Ascending aorta (tissue), 2 donors: ENCODE measurements at places on chromosomes 7 and 10.

DNA sequence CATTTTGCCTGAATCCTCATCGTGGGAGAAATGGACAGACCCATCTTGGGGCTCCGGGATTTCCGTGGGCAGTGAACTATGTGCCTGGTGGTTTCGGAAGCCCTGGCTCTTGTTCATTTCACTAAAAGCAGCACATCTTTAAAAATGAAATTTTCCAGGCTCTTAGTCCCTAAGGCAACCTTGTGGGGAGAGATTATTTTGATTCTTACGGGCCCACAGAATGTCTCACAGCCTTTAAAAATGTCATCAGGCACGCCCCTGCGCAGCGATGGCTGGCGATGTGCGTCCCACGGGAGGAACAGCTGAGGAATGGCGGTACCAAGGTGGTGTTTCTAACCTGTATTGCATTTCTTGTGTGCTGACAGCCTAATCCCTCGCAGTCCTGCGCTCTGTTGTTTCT is 189.7 kb downstream of the CCDC3 start:
- DNase-seq = no peak

GRCh38 chr10:119314061-119314460 is 106.7 kb downstream of the GRK5 start:
- no peak for DNase-seq

DNA sequence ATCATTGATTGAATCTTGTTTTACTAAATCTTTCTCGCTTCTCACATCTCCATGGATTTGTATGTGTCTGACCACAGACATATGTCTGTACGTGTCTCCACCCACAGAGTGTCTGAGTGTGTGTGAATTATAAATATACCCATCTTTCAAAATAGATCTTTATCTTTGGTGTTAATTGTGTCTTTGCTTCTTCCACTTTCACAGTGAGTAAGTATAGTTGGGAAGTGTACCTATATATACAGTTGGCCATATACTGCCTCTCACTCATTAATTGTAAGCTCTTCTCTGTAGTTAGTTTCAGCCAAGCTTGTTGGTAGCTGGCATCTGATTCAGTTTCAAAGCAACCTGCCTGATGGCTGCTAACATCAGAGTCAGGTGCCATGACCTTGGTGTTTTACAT is 18.4 kb downstream of the EEPD1 start:
- DNase-seq = no peak

- no peak for DNase-seq
Measured at GRCh38 chr10:127762925-127763324, 25.9 kb downstream of the FOXI2 start.

DNA sequence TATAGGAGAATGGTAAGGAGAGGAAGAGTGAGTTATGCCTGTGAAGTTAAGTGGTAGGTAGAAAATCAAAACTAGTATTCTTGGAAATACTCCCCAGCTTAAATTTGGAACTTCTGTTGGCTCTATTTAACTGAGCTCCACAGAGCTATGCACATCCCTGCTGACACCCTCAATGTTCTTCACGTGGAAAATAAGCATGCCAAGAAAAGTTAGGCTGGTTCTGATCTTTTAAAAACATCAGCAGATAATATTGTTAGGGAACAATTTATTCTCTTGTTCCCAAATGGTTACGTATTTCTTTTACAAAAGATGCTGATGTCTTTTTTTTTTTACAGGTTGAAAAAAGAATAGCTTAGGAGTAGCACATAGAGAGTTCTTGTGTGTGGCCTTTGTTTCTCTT is 111.3 kb downstream of the MKLN1 start:
- no peak for DNase-seq

DNA sequence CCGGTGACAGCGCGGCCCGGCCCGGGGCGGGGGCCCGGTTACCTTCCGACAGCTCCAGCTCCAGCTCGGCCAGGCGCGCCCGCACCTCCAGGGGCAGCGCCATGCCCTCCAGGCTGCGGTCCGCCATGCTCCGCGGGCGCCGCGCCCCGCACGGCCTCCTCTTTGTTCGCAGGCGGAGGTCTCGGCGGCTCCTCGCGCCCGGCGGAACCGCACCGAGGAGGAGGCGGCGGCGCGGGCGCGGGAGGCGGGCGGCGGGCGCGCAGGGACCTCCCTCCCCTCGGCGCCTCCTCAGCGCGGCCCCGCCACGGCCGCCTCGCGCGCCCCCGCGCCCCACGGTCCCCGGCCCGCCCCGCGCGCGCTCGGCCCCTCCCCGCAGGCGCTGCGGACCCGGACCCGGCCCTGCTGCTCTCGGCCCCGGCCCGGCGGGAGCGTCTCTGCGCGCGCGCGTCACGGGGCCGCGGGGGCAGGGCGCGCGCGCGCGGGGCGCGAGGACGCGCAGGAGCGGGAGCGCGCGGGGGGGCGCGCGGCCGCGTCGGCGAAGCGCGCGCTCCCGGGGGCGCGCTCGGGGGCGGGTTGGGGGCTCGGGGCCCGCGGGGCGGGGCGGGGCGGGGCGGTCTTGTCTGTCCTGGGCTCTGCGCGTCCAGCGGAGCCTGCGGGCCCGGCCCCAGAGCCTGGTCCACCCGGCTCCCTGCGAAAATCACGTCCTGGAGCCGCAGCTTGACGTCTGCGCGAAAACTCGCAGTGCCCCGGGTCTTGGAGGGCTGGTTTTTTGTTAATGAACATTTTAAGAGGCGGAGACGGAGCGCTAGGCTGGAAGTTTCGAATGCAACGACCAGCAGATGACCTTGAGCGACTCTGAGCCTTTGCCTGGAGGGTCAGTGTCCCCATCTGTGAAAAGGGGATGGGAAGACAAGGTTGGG is at the start of gene DIP2C:
TSS of gene DIP2C (minus strand) at position 217 of the 920 bp plus-strand sequence. CDS start at position 127, 90 bp downstream.
- no peak for DNase-seq

DNA sequence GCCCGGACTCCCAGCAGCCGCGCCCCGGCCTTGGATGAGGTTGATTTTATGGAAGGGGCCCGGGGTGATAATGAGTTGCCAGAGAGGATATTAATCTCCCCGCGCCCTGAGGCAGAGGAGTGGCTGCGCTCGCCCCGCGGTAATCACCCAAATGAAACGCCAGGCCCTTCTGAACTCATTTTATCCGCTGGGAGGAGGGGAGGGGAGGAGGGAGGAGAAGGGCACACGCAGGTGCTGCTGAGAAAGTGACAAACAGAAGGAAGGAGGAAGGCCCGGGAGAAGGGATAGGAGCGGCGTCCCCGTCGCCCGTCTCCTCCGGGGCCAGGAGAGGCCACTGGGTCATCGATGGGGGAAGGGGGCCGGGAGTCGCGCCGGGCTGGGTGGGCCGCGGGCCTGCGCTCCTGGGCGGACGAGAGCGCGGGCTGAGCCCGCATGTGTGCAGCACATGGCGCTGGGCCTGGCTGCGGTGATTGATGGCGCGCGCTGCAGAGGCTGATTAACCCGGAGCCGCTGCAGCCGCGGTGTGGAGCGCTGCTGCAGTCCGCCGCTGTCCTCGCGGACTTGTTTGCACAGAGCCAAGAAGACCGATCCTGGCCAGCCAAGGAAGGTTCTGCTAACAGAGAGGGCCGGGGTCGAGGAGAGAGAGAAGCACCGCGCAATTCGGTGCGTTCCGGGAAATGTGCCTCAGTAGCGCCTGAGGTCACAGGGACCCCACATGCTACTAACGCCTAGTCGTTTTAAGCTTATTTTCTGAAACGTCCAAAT is 6.5 kb downstream of the MNX1 start:
- no peak for DNase-seq

DNA sequence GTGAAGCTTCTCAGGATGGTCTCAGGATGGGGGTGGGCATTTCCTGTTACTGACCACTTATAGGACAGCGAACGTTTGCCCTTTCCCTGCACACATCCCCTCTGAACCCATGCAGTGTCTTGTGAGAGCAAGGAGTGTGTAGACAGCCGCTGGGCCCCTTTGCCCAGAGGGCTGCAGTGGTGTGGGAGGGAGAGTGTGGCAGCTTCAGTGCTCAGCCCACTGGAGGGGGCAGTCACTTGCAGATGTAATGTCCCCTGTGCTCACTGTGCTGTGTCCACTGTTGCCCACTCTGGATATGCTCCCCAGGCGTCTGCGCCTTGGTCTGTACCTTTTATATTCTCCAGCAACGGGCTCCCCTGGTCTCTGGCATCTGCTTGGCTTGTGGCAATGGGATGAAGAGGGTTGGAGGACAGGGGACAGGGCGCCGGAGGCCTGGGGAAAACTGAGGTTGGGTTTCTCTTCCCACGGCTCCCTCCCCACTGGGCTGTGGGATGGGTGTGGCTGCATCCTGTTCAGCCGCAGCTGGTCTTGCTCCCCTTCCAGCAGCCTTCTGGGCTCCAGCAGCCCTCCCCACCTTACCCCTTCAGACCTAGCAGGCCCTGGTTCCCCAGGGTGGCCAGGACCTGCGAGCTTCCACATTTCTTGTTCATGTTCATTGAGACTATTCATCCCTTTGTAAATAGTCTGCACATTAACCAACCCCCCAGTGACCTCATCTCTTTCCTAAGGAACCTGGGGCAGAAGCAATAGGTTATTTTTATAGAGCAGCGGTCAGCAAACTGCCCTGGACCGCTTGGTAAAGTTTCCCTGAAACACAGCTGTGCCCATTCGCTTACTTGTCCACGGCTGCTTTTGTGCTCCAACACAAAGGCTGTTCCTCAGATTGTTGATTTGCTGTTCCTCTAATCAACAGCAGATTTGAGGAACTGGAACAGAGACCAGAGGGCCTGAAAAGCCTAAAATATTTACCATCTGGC is 6.1 kb downstream of the ZNF789 start:
- no peak for DNase-seq

- DNase-seq = no peak
Measured at GRCh38 chr10:15200626-15201025, 32.1 kb upstream of the NMT2 start.

DNA sequence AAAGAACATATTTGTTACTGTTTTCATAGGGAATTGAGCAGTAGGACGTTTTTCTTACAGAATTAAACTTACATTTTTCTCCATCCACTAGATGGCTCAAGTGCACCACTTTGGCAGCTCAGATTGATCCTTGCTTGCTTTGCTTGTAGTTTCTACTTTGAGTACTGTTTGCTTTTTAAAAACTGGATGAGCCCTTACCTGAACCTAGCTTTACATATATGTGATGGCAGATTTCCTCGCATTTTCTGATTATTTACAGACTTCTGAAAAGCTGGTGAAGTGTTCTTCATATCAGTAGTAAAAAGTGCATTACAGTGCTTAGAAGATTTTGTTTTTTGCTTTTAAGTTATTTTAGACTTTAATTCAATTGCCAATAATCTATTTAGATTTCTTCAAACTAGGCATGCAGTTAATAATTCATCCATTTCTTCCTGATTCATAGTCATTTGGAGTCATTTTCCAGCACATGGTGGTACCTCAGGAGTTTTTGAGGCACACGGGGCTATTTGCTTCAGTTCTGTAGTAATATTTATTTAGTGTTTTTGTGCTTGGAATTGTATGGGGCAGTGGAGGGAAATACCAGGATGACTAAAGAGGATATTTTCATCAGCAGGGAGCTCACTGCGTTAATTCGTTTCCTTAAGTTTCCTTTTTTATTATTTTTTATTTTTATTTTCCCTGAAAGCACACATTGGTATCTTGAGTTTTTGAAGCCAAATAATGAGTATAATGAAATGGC is 57.3 kb downstream of the MAPK8 start:
- DNase-seq = no peak

- DNase-seq = no peak
Measured at GRCh38 chr7:6202117-6202516, 70.3 kb downstream of the CYTH3 start.

GRCh38 chr10:18359812-18360211 is 219.6 kb downstream of the CACNB2 start:
- DNase-seq = no peak

DNA sequence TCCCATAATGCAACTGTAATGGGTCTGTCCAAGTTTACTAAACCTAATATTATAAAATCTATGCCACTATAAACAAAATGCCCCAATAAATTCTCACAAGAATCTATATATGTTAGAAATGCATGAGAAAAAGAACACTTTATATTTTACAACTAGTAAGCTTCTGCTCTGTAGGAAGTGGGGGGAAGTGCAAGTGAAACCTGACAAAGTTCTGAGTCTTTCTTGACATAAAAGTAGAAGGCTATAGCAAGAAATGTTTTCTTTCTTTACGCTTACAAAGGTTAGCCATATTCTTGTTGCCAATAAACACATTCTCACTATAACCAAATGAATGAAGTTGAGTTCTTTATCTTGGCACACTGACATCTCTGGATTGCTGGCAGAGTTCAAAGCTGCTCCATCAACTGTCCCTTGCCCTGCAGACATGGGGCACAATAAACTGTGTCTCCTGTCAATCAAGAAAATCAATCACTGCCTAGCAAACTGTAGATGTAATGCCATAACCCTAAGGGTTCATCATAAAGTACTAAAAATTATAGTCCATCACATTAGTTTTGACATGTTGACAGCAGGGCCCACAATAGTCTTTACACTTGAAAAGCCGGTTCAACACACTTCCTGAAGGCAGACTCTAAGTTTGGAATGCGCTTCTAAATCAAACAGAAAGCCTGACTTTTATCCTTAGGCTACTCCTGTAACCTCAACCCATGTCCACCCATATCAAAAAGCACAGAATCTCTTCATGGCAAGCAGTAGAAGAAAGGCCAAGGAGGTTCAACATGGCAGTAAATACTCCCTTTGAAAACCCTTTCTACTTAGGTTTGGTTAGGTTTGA is 58.6 kb downstream of the TPK1 start:
- DNase-seq = no peak

- DNase-seq = no peak
Measured at GRCh38 chr10:25455980-25456567, 281.3 kb downstream of the GPR158 start.

- DNase-seq = no peak
Measured at GRCh38 chr7:45920502-45921380, at the start of gene IGFBP3. TSS of gene IGFBP3 (minus strand) at chr7:45921272. CDS start at chr7:45921140, 132 bp downstream.

GRCh38 chr10:44042926-44043602 is 341.8 kb downstream of the CXCL12 start:
- DNase-seq = no peak

- no peak for DNase-seq
Measured at GRCh38 chr7:151403764-151404163, 6.1 kb downstream of the WDR86 start.

- DNase-seq = no peak
Measured at GRCh38 chr7:134954197-134955082, 31.9 kb upstream of the AGBL3 start.

DNA sequence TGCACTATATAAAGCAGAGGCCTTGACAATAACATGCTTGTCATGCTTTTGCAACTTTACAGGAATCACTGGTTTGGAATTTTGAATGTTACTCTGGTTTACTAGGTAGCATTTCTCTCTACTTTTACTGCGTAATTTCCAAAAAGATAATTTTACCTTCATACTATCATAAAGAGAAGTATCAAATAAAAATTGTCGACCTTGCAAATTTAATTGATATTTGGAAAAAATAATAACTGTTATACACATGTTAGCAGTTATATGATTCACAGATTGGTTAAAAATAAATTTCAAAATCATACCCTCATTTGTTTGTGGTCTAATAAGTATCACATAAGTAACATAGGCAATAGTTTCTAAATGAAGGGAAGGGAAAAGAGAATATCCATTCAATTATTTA is 228.5 kb upstream of the CACNA2D1 start:
- DNase-seq = no peak

GRCh38 chr7:143129051-143129450 is 2.8 kb upstream of the PIP start:
- no peak for DNase-seq

DNA sequence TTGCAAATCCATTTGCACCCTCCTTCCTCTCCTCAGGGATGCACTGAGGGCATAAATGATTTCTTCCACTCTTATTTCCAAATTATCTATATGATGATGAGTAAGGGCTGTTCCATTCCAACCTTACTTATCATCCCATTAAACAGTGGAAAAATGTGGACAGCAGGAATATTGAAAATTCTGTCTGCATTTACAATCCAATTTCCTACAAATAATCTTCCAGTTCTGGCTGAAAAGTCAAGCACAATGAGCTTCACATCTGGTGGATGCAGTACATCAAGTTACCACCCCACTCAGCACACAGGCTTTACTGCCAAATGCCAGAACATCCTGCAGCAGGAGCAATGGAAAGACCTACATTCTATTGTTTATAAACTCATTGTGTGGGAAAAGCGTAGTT is 345.0 kb upstream of the STEAP1 start:
- no peak for DNase-seq
